ENCODE measurements at places on chromosomes 5 and 9.

- H3K4me3 ChIP-seq: no peak overlapping the region
- peak overlapping the region; percentile 17 for H3K27ac ChIP-seq
- H3K36me3 ChIP-seq: peaks cover 3% of the 10 kb centered on the region
- H3K27me3 ChIP-seq: no peaks in the 10 kb centered on the region
These were observed 33.5 kb downstream of the ELOVL7 start for GRCh38 chr5:60810438-60811085.

- H3K36me3 ChIP-seq: no peaks in the 10 kb centered on the region
- H3K27me3 ChIP-seq: peaks cover 89% of the 10 kb centered on the region
- no peak within 1 kb of the TSS for H3K27ac ChIP-seq
- H3K4me3 ChIP-seq: peak within 1 kb of the TSS; percentile 66
- H3K4me1 ChIP-seq: peaks cover 29% of the 10 kb centered on the region
- DNase-seq: no peak
These were observed at the start of gene ST8SIA4 for GRCh38 chr5:100903039-100903887. Gene ST8SIA4, minus strand, starts transcription at chr5:100903282. Its CDS starts 327 bp downstream, at chr5:100902955.

- H3K36me3 ChIP-seq: no peaks in the 10 kb centered on the region
- no peak overlapping the region for H3K4me3 ChIP-seq
- H3K4me1 ChIP-seq: no peaks in the 10 kb centered on the region
- H3K27me3 ChIP-seq: no peaks in the 10 kb centered on the region
These were observed 289.0 kb upstream of the PAPPA start for GRCh38 chr9:115864581-115864980.

GRCh38 chr5:78756858-78757257 lies 108.3 kb upstream of the LHFPL2 start:
- no peak overlapping the region for H3K4me3 ChIP-seq
- no peaks in the 10 kb centered on the region for H3K36me3 ChIP-seq
- H3K27ac ChIP-seq: no peak overlapping the region
- DNase-seq: no peak

DNA sequence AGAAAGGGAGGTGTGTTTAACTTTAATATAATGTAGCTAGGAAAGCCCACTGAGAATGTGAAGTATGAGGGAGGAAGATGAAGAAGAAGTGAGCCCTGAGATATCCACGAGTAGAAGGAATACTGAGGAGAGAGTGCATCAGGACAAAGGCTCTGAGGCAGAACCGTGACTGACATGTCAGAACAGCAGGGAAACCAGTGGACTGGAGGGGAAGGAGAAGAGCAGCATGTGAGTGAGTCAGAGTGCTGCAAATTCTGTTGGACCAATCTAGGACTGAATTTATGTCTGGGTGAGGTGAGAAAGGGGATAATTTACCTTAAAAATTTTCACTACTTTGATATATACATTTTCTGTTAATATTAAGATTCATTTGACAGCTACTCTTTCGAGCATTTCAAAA lies 110.3 kb downstream of the ST8SIA4 start:
- H3K4me1 ChIP-seq: peaks cover 23% of the 10 kb centered on the region
- no peaks in the 10 kb centered on the region for H3K27me3 ChIP-seq
- no peak overlapping the region for H3K27ac ChIP-seq
- no peaks in the 10 kb centered on the region for H3K36me3 ChIP-seq
- no peak overlapping the region for H3K4me3 ChIP-seq
- DNase-seq: no peak

GRCh38 chr5:180487556-180487955 lies 6.6 kb upstream of the CNOT6 start:
- peaks cover 13% of the 10 kb centered on the region for H3K36me3 ChIP-seq
- no peaks in the 10 kb centered on the region for H3K4me1 ChIP-seq
- H3K27me3 ChIP-seq: no peaks in the 10 kb centered on the region
- no peak overlapping the region for H3K27ac ChIP-seq

GRCh38 chr5:55484531-55484930 lies 50.2 kb downstream of the PLPP1 start:
- no peak for DNase-seq
- no peak overlapping the region for H3K4me3 ChIP-seq
